OCI-LY7 (cell line): ENCODE measurements at places on chromosomes 16 and 17.

DNA sequence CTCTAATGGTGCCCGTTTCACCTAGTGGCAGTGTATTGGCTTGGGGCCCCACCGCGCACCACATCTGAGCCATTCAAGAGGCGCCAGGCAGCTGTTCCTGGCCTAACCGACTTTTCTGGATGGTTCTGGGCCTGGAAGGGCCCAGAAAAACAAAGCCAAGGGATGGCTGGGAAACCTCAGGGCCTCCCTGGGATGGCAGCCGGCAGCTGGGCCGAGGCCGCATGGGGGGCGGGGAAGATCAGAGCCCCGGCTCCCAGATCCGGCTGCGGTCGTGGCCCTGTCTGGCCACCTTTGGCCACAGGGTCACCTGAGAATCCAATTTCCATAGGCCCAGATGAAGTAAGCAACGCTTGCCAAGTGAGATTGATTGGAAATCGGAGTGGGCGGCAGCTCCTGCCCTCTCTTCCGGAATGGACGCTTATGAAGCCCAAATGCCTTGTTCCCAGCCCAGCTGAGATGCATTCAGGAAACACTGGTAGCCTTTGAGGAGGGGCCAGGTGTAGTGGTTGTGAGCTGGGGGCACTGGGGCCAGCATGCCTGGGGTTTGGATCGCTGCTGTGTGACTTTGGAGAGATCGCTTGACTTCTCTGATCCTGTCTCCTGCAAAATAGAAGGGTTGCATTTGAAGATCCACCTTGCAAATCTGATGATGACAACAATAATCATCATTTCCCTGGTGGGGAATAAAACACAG lies 163.8 kb upstream of the GSE1 start:
- DNase-seq = no peak

DNA sequence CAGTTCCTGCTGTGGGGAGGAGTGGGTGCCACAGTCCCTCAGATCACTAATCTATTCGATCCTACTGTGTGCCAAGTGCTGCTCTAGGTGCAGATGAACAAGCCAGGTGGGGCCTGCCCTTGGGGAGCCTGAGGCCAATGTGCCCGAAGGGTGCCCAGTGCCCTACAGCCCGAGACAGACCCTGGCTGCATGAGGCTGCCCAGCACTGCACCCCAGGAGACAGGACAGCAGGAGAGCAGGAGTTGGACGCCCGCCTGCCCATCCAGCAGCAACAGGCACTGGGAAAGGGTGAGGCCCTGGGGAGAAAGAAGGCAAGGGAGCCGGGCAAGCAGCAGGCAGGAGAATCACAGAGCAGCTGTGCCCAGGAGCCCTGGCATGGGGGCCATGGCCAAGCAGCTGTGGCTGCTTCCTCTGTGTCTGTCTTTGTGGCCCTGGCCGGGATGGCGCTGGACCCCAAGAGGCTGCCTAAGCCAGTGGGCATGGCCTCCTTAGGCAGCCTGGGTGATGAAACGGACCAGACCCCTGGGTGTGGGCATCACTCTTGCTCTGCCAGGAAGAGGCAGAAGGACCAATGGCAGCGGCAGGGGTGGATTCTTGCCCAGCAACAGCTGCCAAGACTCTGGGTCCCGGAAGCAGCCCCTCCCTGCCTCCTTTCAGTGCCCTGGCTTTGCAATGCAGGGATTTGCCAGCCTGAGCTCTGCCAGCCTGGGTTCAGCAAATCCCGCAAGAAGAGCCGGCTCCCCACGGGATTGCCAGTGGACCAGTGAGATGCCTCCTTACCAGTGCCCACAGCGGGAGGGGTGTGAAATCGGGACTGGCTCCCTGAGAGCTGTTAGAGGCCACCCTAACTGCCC lies 179.6 kb upstream of the TNRC6C start:
- DNase-seq = no peak

DNA sequence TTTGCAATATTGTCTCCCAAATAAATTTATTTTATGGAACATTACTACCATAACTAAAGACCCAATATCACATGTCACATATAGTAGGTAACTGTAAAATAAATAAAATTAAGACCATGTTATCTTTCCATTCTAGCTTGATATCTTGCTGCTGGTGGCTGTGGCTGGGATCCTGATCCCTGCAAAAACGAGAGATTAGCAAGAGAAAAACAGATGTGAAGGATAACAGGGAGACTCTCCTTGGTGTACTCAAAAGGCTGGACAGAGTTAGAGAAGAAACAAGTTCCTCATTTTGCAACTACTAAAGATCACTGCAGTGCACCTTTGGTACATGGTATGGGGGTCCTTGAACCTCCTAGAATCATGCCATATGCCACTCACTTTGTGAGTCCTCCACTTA lies 49.7 kb downstream of the ARHGAP27 start:
- no peak for DNase-seq

- no peak for DNase-seq
Measured at GRCh38 chr16:49756775-49757558, 98.9 kb downstream of the ZNF423 start.

DNA sequence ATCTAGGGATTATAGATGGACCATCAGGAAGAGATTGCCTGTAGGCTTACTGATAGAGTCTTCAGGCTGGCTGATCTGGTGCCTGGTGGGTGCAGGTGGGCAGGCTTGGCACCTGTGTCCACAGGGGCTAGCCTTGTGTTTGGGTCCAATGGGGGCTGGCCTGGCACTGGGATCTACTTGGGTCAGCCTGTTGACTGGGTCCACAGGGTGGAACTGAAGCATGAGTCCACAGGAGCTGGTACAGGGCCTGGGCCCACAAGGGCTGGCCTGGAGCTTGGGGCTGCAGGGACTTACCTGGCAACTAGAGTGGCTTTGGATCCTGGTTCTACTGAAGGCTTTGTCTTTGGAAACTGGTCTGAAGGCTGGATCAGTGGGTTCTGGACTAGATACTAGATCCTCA lies 1217.7 kb downstream of the CDH11 start:
- DNase-seq = no peak

DNA sequence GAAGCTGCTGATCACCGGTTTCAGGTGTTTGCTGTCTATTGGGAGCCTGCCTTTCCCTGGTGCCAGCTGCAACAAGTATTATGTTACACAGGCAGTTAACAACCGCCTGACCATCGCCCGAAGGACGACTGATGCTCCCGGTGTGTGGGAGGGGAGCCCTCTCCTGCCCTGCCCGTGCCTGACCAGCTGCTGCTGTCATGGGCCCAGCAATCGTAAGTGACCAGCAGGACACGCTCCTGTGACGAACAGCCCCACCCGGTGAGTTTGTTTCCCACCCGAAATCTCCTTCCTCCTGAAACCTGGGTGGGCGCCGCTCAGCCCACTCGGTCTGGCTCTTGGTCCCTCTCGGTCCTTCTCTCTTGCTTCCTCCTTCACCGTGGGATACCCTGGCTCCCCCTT lies 17.9 kb upstream of the UBE2I start:
- DNase-seq = no peak

DNA sequence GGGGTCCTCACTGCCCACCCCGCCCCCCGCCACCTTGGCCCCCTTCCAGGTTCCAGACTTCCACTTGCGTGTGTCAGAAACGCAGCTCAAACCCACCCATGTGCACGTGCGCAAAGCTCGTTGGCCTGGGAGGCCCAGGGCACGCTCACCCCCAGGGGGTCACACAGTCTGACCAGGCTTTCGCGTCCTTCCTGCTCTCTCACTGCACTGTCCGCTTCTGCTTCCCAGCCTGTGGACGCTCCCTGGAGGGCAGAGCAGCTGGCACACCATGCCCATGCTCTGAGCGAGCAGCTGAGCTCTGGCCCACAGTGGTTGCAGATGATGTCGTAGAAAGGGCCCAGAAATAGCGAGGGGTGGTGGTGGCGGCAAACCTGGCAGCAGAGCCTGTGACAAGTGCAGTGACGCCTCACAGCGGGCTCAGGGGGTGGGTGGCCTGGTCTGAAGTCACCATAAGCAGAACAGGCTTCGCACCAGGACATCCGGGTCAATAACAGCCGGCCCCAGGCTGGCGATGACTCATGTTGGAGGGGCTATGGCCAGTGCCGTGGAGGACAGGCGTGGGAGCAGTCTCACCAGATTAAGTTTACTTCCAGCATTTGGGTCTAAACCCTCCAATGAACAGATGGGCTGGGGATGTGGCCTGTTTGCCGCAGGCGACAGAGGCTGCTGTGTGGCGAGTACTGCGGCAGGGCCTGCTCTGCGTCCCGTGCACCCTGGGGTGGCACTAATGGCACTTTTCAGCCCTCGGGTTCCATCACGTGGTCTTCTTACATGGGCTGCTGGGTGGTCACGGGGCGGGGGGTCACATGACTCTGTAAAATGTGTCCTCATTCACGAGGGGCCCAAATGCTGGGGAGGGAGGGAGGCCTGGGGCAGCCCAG lies 49.0 kb downstream of the NT5M start:
- no peak for DNase-seq

- no peak for DNase-seq
Measured at GRCh38 chr17:54860617-54861470, 39.8 kb upstream of the TOM1L1 start.

- DNase-seq = no peak
Measured at GRCh38 chr16:78505036-78505435, 405.6 kb downstream of the WWOX start.

DNA sequence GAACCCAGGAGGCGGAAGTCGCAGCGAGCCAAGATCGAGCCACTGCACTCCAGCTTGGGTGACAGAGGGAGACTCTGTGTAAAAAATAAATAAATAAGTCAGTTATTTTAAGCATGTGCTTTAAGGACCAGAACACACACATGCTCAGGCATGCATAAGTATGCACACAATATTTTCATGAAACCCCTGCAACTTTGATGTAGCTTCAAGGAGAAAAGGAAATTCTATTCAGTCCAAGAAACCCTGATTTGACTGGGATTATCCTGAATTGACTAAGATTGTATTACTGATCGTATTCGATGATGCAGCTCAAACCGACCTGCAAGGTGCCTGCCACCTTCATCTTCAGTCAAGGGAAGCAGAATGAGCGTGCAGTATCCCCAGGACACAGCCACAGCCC lies 841 bp downstream of the TEKT5 start:
- DNase-seq = no peak

- DNase-seq = peak; percentile 82
Measured at GRCh38 chr16:25073854-25074253, 37.7 kb upstream of the LCMT1 start.

DNA sequence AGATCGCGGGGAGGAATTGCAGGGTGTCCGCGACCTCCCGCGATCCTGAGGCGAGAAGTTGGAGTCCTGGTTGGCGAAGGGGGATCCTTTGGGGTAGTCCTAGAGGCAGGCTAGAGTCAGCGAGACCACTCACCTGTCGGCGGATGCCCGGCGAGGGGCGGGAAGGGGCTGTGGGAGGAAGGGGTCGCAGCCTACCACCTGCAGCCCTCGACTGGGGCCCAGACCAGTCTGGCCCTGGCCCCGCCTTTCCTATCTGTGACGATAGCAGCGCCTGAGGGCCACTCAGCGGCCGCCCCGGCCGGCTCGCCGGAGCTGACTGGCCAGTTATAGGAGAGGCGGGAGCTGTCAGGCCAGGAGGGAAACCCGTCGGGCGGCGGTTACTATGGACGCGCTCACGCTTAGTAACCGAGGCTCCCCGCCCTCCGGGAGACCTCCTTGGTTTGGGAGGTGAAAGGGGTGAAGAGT lies at the start of gene TEKT3:
Gene TEKT3, minus strand, starts transcription at position 213 of the 465 bp plus-strand sequence. CDS start 10,012 bp downstream, outside the sequence.
- DNase-seq = no peak

- DNase-seq = no peak
Measured at GRCh38 chr16:10776280-10776679, 32.6 kb downstream of the NUBP1 start.

DNA sequence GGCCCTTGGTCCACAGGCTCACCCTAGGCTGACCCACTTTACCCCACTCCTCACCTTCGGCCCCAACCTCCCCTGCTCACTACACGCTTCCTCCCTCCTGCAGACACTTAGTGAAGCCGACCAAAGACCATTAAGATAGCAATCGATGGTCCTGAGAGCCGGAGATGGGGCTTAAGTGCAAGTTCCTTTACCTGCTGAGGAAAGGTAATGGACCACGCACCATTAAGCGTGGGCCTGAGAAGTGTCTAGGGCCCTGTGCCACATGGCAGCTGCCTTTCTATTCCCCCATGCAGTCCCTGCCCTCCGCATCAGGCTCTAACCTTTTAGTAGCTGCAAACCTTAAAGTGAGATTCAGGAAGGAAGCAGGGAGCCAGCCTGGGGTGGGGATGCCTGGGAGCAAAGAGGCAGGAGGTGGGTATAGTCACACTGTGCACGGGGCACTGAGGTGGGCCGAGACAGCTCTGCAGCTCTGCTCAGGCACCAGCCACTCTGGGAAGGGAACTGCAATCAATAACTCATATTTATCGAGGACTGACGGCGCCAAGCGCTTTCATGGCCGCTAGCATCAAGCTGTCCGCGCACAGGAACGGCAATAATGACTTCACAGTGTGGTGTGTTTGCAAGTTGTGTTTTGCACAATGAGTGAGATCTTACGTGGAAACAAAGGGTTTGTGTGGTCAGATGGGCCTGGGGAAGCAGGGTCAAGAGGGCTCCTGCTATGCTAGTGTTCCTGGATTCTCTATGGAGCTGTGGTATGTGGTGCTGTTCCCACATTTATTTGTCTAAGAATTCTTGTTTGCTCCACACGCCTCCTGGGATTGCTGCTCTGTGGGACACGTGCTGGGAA lies 84.9 kb upstream of the CDC42EP4 start:
- no peak for DNase-seq

DNA sequence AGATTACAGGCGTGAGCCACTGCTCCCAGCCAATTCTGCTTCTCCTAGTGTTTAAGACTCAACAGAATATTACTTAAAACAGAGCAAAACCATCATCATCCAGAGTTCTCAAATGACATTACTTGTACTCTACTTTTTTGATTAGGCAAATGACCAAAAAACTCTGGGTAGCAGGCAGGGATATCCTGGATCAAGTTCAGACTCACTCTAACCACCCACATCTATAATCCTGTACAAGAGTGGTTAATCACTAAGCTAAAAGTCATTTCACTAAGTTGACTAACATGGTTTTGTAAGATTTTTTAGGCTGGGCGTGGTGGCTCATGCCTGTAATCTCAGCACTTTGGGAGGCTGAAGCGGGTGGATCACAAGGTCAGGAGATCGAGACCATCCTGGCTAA lies 6.8 kb downstream of the NAE1 start:
- no peak for DNase-seq

GRCh38 chr16:58885528-58886170 lies 151.5 kb upstream of the GOT2 start:
- DNase-seq = no peak

- DNase-seq = no peak
Measured at GRCh38 chr16:54253118-54253517, 33.5 kb downstream of the IRX3 start.

DNA sequence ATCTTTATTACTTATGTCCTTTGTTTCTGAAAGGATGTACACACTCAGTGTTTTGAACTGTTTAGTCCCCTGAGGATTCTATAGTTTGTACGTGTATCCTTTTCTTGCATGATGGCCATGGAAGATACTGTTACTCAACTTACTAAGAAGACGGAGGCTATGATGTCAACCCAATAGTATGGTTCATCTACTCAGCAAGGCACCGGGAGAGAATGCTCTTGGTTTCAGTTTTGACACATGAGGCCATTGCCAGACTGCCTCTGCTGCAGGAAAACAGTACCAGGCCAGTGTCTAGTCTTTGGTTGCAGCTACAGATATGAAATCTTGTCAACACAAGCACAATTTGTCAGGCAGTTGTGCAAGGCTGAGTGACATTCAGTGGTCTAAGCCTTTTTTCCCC lies 134.5 kb downstream of the MRTFB start:
- DNase-seq = no peak

GRCh38 chr17:76002100-76002499 lies 1.4 kb downstream of the CDK3 start:
- DNase-seq = no peak

- no peak for DNase-seq
Measured at GRCh38 chr17:56577843-56578204, 15.7 kb upstream of the NOG start.

- DNase-seq = no peak
Measured at GRCh38 chr16:82621781-82622180, 5.0 kb upstream of the CDH13 start.
